ENCODE measurements at places on chromosomes 12 and 14.

DNA sequence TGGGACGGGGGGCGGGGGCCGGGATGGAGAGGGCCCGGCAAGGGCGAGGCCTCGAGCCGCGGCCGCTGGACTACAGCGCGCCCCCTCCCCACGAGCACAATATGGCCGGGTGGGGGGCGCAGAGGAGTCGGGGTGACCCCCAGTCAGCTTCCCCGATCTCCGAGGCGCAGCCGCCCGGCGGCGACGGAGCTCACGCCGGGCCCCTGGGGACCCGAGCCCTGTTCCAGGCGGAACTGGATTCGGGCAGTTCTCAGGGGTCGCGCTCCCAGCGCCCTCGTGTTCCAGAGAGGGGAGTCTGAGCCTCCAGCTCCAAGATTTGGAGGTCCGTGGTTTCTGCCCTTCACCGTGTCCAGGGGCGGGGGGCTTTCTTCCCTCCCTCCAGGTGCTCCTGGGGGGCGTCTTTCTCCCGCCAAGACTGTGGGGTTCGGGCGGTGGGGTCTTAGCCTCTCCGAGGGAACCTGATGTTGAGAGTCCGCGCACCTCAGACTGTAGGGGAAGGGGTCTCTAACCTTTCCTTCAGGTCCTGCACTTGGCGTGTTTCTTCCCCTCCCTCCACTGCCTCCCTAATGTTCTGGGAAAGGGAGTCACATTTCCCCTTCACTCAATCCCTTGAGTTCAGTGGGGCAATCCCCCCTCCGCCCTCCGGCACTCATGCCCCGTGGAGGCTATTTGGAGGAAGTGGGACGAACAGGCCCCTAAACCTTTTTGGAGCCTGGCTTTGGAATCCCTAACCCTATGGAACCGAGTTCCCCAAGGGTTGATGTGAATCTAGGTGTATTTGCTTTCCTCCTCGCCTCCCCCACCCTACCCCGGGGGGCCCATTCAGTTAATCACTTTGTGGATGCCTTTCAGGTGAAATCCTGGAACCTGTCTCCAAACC, 584 bp downstream of the ACVR1B start:
- DNase-seq, result peak; percentile 58

DNA sequence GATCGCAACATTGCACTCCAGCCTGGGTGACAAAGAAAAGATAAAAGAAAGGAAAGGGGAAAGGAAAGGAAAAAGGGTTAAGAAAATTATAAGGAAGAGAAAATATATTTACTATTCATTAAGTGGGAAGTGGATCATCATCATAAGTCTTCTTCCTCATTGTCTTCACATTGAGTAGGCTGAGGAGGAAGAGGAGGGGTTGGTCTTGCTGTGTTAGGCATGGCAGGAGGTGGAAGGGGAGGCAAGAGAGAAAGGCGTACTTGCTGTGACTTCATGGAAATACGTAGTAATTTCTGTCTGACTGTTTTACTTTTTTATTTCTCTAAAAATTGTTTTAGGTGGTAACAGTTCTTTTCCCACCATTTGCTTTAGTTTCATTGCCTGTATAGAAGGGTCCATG, 26.2 kb downstream of the FAM177A1 start:
- no peak for DNase-seq

- DNase-seq, result no peak
Measured at GRCh38 chr12:75488553-75488952, 8.0 kb downstream of the GLIPR1 start.

DNA sequence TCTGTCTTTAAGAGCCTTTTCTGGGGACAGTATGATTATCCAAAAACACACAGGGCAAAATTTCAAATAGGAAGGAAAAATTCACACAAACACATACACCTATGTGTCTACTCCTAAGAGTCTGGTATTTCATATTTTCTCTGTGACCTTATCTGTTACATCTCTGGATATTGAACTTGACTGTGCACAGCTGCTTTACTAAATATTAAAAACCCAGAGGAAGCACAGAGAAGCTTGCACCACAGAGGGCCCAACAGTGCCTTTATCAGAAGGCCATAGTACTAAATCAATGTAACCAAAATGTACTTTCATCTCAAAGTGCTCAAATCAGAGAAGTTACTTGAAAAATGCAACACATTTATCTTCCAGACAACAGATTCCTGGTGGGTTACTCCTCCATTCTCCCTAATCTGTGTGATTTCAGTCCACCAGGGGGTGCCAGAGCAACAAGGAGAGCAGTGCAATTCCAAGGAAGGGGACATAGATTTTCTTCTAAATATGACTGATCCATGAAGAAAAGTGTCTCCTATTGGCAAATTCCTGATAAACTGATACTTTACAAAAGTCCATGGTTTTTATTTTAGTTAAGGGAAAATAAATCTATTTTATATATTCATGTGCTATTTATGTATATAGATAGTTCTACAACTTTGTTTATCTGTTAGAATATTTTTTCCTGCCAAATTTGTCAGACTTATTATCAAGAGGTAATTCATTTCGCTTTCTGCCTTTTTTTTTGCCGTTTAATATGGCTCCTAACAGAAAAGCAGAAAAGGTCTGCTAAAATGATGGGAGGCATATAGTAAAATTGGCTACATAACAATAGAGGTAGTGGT, 617.6 kb downstream of the LRFN5 start:
- DNase-seq, result peak; percentile 71

GRCh38 chr14:86203843-86204242, 673.9 kb downstream of the FLRT2 start:
- no peak for DNase-seq

DNA sequence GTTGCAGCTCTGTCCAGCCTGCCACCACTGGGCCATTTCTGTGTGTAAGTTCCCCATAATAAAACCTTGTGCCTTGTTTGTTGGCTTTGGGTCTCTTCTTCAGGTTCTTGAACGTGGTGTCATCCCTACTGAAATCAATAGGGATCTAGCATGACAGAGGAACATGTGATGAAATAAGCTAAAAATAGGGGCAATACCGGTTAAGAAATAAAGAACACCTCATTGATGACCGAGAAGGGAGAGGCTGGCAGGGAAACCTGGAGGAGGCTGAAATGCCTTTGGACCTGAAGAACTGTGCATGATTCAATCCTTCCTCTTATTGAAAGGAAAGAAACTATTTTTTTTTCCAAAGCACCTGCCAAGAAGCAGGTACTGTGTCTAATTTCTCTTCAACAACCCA, 172.3 kb downstream of the PPM1H start:
- DNase-seq, result no peak

DNA sequence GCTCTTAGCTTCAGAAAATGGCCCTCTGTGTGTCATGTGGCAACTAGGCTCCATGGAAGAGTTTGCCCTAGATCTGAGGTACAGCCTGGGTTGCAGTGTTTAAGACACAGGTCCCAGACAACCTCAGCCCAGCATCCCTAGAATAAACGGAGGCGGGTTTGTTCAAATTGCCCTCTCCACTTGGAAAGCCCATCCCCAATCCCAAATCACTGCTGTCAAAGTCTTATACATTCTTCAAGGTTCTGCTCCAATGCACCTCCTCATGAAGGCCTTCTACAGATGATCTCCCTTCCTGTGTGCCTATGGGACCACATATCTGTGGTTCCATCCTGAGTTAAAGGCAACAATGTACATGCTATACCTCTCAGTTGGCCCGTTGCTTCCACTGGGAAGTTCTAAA, 289.8 kb downstream of the DPF3 start:
- no peak for DNase-seq

- DNase-seq, result no peak
Measured at GRCh38 chr14:22811722-22812121, 3.5 kb downstream of the SLC7A7 start.

DNA sequence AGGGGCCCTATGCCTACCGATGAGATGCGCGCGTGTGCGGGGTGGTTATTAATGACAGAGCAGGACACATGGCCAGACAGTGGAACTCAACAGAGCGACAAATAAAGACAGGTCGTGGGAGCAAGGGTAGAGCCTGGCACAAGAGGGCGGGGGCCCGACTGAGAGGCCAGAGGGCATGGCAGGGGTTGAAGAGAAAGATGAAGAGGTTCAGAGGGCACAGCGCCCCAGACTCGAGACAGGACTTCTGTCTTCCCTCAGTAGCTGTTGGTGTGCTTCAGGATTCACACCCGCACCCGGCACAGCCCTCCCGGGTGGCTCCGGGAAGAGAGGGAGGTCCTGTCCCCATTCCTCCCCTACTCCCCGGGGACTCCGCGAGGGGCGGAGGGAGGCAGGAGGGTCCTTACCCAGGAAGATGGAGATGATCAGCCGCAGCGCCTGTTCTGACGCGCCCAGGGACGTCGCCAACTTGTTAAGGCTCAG, 366 bp downstream of the LPCAT3 start:
- no peak for DNase-seq

GRCh38 chr14:68771631-68772030, 21.2 kb downstream of the ZFP36L1 start:
- DNase-seq, result no peak

GRCh38 chr14:22391908-22392565, 197.0 kb downstream of the DAD1 start:
- DNase-seq, result peak; percentile 73

DNA sequence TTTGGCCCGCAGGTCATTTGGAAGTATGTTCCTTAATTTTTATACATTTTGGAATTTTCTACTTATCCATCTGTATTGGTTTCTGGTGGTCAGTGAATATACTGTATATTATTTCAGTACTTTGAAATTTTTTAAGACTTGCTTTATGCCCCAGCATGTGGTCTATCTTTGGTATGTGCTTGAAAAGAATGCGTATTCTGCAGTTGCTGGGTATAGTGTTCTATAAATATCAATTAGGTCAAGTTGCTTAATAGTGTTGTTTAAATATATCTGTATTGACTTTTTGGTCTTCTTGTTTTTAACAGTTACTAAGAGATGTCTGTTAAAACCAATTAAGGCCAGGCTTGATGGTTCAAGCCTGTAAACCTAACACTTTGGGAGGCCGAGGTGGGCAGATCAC, 21.7 kb upstream of the SIX1 start:
- no peak for DNase-seq

GRCh38 chr12:81987371-81987770, 228.2 kb upstream of the PPFIA2 start:
- no peak for DNase-seq

DNA sequence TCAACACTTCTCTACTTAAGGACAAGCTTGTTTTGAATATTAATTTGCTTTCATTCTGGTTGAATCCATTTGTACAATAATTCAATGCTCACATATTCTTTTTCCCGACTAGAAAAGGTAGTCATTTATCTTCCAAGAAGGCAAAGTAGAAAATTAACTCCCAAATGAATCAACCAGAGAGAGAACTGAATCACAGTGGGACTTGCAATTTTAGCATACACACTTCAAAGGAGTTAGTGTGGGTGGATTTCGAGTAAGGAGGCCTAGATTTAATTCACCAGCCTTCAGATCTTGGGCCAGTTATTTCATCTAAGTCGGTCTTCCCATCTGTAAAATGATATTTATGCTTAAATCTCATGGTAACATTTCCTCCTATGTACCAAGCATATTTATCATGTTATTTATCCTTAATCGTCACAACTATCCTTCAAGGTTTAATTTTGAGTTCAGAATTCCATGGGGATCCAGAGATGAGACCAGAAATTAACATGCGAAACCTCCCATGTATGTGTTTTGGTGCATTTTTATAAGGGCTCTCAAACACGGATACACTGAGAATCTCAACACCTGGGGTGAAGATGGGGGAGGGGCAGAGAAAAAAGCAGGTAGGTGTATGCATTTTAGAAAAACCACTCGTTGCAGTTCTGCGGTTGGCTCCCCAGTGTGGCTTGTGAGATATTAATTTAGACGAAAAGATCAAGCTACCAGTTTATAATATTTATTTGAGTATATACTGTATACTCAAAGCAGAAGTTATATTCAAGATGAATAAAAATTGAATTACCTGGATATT, 38.9 kb upstream of the IL22 start:
- DNase-seq, result no peak

- no peak for DNase-seq
Measured at GRCh38 chr14:103022685-103023044, 34.7 kb downstream of the CDC42BPB start.

- no peak for DNase-seq
Measured at GRCh38 chr14:21219120-21219519, 50.1 kb downstream of the HNRNPC start.

DNA sequence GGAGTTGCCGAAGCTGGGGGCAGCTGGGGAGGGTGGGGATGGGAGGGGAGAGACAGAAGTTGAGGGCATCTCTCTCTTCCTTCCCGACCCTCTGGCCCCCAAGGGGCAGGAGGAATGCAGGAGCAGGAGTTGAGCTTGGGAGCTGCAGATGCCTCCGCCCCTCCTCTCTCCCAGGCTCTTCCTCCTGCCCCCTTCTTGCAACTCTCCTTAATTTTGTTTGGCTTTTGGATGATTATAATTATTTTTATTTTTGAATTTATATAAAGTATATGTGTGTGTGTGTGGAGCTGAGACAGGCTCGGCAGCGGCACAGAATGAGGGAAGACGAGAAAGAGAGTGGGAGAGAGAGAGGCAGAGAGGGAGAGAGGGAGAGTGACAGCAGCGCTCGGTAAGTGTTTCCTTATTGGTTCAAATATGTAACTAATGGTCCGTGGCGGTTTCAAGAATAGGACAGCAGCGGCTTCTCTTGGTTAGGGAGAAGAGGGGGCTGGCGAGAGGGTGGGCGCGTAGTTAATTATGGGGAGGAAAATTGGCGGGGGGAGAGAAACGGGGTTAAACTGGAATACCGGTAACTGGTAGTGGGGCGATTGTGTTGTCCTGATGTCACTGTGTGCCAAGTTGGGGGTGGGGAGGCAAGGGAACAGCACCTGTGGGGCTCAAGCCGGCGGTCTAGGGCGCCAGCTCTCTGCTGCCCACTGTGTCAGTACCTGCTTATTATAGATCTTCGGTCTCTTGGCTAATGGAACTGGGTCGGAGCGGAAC, 8.4 kb downstream of the HOXC8 start:
- peak; percentile 72 for DNase-seq

DNA sequence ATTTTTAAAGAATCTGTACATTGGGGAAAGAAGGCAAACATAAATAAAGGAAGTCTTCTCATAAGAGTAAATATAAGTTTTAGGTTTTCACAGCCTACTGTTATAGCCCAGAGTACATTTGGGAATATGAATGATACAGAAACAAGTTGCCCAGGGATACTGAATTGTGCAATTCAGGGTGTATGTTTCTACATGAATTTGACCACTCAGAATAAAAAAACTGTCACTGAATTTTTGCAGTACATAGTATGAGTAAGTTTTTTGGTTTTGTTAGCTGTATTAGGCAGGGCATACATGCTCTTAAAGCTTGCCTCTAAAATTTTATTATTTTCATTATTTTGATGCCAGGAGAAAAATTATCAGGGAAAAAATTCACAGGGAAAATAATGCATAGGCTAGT, 6.6 kb upstream of the PCNX4 start:
- no peak for DNase-seq

Measured in femur (tissue), 1 donor.